NCI-H1092 (cell line): ENCODE measurements at places on chromosomes 3 and 15.

- DNase-seq: no peak
Measured at GRCh38 chr3:54706738-54707137, 221.1 kb downstream of the LRTM1 start.

GRCh38 chr3:197960694-197961581, 921 bp downstream of the LMLN start:
- no peak for DNase-seq

- no peak for DNase-seq
Measured at GRCh38 chr3:43243590-43244587, 42.5 kb upstream of the SNRK start.

- DNase-seq: no peak
Measured at GRCh38 chr3:146972726-146973125, 367.6 kb upstream of the PLSCR5 start.
